Activated CD8-positive, alpha-beta T cell treated with anti-CD3 and anti-CD28 coated beads, Interleukin-2, amount 10 ng/mL, durations not matched to agents 7 days and 5 days (primary cell): ENCODE measurements at places on chromosomes 6 and 20. TPM values are rescaled to one million over a fixed set of nuclear protein-coding genes. Genes with fewer than 3 reads are reported as not detected.

- no peaks in the 10 kb centered on the region for H3K36me3 ChIP-seq
- no peak overlapping the region for H3K4me3 ChIP-seq
- no peak overlapping the region for H3K27ac ChIP-seq
Observed at GRCh38 chr6:151119823-151120524, 119.8 kb upstream of the AKAP12 start.

- H3K27ac ChIP-seq, result no peak overlapping the region
- H3K4me3 ChIP-seq, result no peak overlapping the region
- H3K27me3 ChIP-seq, result peaks cover 51% of the 10 kb centered on the region
- DNase-seq, result peak; percentile 29
- H3K36me3 ChIP-seq, result peaks cover 5% of the 10 kb centered on the region
Observed at GRCh38 chr6:28632326-28632851, 106.7 kb downstream of the GPX5 start.

- peaks cover 17% of the 10 kb centered on the region for H3K27me3 ChIP-seq
- DNase-seq, result no peak
- H3K4me3 ChIP-seq, result no peak overlapping the region
- no peak overlapping the region for H3K27ac ChIP-seq
- no peaks in the 10 kb centered on the region for H3K4me1 ChIP-seq
Observed at GRCh38 chr20:45109634-45110033, 5.3 kb downstream of the WFDC5 start.

DNA sequence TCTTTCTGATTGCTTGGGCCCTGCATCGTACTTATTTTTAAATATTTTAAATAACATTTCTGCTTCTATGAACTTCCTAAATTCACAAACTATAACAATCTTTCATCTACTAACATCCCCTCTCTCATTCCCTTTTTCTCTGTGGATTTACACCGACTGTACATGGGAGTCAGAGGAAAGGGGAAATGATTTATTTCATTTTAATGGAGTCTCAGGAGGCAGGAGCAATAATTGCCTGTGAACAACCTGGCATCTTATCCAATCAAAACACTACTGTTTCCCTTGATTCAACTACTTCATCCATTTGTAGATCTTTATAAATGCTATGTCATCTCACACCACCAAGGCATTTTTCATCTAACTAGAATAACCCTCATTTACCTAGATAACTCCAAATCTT lies 89.6 kb downstream of the FHL5 start:
- no peak for DNase-seq
- H3K27me3 ChIP-seq, result no peaks in the 10 kb centered on the region
- H3K4me3 ChIP-seq, result no peak overlapping the region

- no peaks in the 10 kb centered on the region for H3K27me3 ChIP-seq
- no peak overlapping the region for H3K4me3 ChIP-seq
- H3K27ac ChIP-seq, result no peak overlapping the region
- no peaks in the 10 kb centered on the region for H3K36me3 ChIP-seq
- peaks cover 24% of the 10 kb centered on the region for H3K4me1 ChIP-seq
Observed at GRCh38 chr6:138817799-138818198, 21.9 kb downstream of the ECT2L start.

GRCh38 chr20:36308986-36309385 lies 2.8 kb downstream of the DLGAP4 start:
- H3K36me3 ChIP-seq, result no peaks in the 10 kb centered on the region
- H3K4me3 ChIP-seq, result no peak overlapping the region
- peak; percentile 8 for DNase-seq
- H3K27me3 ChIP-seq, result peaks cover 32% of the 10 kb centered on the region
- peaks cover 2% of the 10 kb centered on the region for H3K4me1 ChIP-seq
- H3K27ac ChIP-seq, result no peak overlapping the region

Gene NNAT
- not detected for total RNA-seq

Gene NANP
- total RNA-seq, result 4.9 TPM

Gene ZKSCAN8
- total RNA-seq, result 18.7 TPM

Gene ADAM33
- total RNA-seq, result not detected

Gene RRAGD
- total RNA-seq, result 2.5 TPM

Gene TMEM74B
- 1.1 TPM for total RNA-seq

Gene FAM209A
- 1.6 TPM for total RNA-seq
